ENCODE measurements at places on chromosomes 6 and 20.

DNA sequence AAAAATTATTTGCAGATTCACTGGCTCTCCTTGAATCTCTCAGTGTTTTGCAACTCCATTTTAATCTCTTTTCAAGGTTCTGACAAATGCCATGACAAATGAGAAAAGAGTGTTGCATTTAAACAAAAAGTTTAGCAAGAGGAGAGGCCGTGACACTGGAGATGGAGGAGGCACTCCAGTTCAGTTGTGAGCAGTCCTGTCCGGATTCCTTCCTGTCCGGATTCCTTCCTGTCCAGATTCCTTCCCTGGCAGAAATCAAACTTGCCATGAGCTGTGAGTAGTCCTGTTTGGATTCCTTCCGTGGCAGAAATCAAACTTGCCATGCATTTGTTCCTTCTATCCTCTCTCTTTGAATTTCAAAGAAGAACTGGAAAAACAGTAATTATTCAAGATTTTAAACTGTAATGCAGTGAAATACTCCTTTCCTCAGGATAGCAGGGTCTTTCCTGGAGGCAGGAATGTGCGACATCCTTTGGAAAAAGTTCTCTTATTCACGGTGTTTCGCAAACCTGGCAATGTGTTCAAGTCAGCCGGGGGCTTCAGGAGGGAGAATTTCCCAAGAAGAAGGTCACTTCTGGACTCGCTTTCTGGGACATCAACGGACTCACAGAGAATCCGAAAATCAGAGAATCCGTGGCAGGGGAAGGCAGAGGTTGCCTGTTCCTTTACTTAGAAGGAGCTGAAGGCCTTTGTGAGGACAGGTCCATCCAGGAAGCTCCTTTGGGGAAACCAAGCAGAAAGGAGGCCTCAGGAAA, 48.7 kb upstream of the DACT2 start:
- no peak for DNase-seq

- DNase-seq = peak; percentile 10
Observed at GRCh38 chr6:43878823-43879495, 108.9 kb downstream of the VEGFA start.

DNA sequence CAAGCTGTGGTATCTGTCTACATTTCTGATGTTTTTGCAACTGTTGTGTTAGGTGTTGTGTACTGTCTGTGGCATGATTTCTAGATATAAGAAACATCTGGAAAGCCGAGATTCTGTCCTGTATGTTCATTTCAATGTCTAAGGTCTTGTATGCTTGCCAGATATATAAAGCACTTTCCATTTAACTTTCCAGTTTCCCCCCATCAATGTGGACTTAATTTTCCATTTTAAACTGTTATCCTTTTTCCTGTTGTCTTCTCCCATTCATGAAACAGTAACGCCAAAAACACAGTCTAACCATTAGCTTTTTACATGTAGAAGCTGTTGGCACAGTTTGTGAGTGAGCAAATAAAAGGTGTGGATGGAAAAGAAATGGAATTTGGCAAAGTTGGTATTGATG, 181.6 kb downstream of the FARS2 start:
- DNase-seq = no peak

- no peak for DNase-seq
Observed at GRCh38 chr6:75579951-75580350, 21.7 kb upstream of the SENP6 start.

- no peak for DNase-seq
Observed at GRCh38 chr6:69408886-69409285, 387.9 kb downstream of the LMBRD1 start.

- no peak for DNase-seq
Observed at GRCh38 chr20:29497261-29497671, 1760.2 kb upstream of the DEFB115 start.

GRCh38 chr20:50478162-50478990, 31.8 kb upstream of the PTPN1 start:
- DNase-seq = no peak

- DNase-seq = no peak
Observed at GRCh38 chr6:31614075-31614619, 887 bp upstream of the AIF1 start.

GRCh38 chr20:40607927-40608326, 81.1 kb downstream of the MAFB start:
- DNase-seq = no peak

DNA sequence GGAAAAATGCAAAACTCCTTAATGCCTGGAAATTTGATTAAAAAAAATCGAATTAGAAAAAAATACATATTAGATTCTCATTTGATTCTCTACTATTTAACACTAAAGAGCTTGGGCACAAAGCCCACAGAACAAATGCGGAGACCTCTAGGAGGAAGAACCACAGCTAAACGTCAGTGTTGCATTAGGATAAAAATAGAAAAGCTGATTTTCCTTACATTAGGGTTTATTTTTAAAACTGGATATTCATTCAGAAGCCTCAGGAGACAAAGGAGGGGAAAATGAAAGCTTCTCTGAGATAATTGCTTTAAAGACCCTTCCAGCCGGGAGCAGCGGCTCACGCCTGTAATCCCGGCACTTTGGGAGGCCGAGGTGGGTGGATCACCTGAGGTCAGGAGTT, 77.3 kb downstream of the ECT2L start:
- no peak for DNase-seq

GRCh38 chr6:134230940-134231339, 87.0 kb downstream of the SGK1 start:
- DNase-seq = no peak

DNA sequence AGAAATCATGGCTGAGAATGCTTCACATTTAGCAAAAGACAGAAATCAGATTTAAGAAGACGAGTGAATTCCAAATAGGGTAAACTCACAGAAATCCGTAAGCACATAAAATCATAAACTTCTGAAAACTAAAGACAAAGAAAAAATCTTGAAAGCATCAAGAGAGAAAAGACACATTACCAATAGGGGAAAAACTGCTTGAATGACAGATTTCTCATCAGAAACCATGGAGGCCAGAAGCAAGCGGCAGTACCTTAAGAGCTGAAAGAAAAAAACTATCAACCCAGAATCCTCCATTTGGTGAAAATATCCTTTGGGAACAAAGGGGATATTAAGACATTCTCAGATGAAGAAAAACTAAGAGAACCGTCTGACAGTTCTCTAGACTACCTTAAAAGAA, 66.6 kb upstream of the EMILIN3 start:
- DNase-seq = no peak

- no peak for DNase-seq
Observed at GRCh38 chr6:166156942-166157341, 10.7 kb downstream of the TBXT start.

- DNase-seq = no peak
Observed at GRCh38 chr20:58393299-58393698, 4.3 kb downstream of the VAPB start.

DNA sequence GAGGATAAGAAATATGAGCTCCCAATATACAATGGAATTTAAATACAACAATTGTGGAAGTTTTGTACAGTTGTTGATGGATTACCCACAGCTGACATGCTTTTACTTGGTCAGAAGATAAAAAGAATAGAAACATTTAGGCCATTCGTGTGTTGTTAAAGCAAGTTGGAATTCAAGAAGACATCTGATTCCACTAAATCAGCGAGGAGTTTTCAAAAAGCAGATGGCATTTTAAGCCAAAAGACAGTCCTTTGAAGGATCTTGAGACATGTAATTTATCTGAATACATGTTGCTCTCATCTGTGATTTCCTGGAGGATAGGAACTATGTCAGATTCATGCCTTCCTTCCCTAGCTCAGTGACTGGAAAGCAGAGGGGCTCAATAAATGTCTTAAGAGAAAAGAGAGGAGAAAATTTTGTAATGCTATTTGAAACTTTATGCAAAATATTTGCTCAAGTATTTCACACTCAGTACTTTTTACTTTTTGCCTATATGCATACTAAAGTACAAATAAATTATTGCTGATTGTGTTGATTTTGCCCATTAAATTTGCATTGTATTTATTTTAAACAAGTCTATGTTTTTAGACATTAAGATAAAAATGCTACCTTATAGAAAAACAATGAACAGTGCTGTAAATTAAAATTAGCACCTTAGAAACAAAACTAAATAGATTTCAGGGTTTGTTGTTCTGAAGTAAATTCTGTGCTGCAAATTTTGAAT, 733.8 kb upstream of the FLRT3 start:
- no peak for DNase-seq

GRCh38 chr6:38322138-38322537, 317.6 kb downstream of the BTBD9 start:
- DNase-seq = no peak

GRCh38 chr20:35726842-35727711, 15.0 kb downstream of the RBM39 start:
- DNase-seq = no peak

DNA sequence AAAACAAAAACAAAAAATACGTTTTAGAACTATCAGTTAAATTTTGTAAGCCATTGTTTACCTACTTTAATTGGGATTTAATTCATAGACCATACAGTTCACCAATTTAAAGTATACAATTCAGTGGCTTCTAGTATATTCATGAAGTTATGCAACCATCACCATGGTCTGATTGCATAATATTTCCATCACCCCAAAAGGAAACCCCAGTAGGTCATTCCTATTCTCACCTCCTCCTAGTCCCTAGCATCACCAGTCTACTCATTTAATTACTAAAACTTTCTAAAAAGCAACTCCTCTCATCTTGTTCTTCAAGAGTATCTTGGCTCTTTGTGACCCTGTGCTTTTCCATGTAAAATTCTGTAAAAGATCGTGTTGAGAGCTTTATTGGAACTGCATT, 60.2 kb downstream of the ASXL1 start:
- DNase-seq = no peak

GRCh38 chr6:151071295-151071694, 168.5 kb upstream of the AKAP12 start:
- peak; percentile 24 for DNase-seq

DNA sequence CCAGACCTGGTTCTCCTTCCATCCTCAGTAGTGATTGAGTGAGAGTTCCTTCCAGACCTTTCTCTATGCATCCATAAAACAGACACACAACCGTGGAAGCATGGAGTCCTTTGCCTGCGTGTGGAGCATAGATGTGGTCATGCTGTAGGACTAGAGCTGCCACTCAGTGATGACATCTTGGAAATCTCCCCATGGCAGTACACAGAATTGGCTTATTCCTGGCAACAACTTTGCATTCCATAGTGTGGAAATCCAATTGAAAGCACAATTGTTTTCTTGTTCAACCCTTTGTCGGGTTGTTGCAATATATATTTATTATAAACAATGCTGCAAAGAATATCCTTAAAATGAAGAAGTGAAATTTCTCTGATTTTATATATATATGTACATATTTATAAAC, 547.8 kb downstream of the CDH26 start:
- no peak for DNase-seq

GRCh38 chr20:44004306-44004915, 89.8 kb downstream of the TOX2 start:
- no peak for DNase-seq

DNA sequence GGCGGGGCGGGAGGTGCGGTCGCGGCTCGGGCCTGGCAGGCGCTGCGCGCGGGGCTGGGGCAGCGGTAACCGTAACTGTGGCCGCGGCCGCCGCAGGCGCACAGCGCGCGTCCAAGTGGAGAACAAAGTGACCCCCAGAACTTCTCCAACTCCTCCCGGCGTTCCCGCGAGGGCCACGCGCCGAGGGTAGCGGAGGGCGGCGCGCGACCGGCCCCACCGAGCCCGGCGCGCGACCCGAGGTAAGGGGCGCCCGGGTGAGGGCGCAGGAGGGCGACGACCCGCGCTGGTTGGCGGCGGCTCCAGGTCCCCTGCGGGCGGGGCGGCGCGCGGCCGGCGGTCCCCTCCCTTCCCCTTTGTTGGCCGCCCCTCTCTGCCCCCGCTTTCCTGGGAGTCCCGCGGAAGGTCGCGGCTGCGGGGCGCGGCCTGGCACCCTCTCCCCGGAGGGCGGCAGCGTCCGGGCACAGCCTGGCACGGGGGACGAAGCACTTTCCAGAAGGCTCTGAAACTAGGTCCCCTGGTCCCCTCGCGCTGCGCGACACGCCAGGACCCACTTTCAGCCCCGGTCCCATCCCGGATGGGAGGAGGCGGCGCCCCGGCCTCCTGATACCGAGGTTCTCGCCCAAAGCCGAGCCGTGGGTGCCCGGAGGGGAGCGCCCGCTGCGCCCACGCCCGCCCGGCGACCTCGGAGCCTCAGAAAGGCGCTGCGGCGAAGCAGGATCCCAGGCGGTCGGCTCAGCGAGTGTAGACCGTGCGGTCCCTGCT, at the start of gene TIAM2:
Gene TIAM2 (plus strand): TSS at position 62 of the 762 bp plus-strand sequence. CDS start 133,909 bp downstream, outside the sequence.
- DNase-seq = no peak

DNA sequence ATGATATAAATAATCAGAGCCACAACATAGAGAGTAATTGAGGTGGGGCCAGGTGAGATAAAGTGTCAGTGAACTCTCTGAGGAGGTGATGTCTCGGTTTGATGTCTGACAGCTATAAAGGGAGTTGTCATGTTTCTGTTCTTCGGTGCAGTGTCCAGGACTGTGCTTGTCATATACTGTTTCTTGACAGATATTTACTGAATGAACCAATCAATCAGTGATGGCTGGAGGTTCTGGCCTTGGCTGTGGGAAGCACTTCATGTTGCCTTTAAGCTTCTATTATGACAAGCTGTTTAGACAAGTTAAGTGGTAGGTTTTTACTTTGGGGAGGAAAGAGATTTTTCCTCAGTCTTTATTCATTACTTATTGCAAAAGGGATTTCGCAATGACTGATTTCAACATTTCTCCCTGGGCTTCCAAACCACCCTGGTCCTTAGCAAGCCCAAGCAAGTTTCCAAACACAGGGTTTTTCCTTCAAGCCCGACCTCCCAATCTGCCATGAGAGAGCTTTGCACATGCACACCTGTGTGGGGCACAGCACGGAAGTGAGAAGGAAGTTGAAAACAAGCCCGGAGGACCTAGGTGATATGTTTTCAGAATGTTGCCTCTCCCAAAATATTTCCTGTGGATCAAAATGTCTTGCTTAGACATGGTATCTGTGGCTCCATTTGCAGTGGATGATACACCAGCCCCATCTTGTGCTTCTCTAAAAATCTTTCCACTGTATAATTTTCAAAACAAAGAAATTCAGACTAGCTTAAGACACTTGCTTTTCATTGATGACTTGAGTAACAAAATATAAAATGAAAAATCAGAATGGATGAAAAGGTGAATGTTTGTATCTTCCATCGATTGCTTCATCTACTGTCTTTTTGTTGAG, 567.3 kb upstream of the BTBD3 start:
- DNase-seq = peak; percentile 39

GRCh38 chr6:118992186-118992795, 57.3 kb upstream of the MCM9 start:
- no peak for DNase-seq

- DNase-seq = peak; percentile 50
Observed at GRCh38 chr20:53748821-53749421, 155.3 kb upstream of the ZNF217 start.

DNA sequence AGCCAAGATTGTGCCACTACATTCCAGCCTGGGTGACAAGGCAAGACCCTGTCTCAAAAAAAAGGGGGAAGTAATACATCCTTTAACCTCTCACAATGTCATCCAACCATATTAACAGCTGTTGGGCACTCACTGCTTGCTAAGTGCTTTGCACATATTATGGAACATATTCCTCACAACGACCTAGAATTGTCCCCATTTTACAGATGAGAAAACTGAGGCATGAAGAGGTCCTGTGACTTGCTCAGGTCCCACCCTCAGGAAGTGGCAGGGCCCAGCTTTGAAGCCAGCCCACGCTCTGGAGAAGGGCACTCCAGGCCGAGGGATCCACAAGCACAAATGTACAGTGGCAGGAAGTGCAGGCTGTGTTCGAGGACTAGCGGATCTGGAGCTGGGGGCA, 33.3 kb downstream of the BPIFB1 start:
- no peak for DNase-seq
